GM13976 (cell line): ENCODE measurements at places on chromosomes 16 and 17.

DNA sequence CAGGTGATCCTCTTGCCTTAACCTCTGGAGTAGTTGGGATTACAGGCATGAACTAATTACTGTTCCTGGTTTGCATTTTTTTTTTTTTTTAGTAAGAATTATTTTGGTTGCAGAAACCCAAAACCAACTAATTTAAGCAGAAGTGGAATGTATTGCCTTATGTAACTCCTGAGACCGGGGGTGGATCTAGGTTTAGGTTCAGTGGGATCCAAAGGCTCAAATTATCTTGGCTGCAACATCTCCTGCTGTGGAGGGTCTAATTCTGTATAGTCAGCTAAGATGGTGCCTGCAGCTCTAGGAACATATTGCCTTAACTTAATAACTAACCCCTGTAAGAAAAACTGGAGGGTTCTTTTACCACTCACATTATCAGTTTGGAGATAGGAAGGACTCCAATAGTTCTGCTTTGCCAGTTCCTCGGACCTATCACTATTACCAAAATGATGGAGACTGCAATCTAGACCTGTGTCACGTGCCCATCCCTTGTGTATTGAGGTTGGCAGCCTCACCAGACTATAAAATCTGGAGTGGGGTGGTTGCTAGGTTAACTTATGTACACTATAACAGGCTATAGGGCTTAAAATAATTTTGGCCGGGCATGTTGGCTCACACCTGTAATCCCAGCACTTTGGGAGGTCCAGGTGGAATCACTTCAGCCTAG lies 8.5 kb downstream of the SNTB2 start:
- no peak for DNase-seq

DNA sequence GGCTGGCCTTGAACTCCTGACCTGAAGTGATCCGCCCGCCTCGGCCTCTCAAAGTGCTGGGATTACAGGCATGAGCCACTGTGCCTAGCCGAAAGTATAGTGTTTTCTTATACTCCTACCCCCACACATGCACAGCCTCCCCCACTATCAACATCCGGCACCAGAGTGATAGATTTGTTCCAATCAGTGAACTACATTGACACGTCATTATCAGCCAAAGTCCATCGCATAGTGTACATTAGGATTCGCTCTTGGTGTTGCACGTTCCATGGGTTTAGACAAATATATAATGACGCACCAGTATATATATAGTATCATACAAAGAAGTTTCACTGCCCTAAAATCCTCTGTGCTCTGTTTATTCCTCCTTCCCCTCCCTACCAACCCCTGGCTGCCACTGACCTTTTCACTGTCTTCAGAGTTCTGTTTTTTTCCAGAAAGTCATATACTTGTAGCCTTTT lies 11.9 kb upstream of the TM4SF5 start:
- no peak for DNase-seq

DNA sequence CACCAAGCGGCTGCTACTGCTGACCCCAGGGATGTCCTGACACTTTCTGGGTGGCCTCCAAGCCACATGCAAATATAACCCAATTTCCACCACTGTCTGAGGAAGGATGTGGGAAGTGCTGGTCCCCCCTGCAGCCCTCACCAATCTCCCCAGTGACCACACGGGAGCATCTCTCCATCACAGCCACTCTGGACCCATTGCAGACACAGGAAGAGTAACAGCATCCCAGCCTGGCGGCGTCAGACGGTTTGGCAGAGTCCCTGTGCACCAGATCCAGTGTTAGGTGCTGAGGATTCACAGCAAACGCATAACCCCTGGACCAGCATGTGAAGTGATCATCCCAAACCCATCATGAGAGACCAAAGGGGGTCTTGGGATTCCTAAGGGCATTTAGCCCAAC lies 163.7 kb upstream of the TNRC6C start:
- DNase-seq, result no peak

DNA sequence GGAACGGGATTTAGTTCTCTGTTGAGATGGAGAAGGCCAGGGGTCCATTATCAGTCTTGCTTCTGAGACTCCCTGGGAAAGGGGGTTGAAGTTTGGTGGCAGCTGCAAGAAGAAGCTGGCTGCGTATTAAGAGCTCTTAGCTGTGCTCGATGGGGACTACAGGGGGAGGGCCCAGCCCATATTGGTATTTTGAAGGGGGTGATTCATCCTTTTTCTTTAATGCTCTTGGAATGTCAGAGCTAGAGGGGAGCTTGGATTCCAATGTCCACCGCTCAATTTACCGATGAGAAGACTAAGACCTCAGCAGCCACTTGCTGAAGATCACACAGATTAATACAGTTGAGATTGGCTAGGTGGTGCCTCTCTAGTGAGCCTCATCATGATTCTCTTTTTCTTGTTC lies 5.0 kb downstream of the NOG start:
- DNase-seq, result no peak

- DNase-seq, result no peak
These were observed 9.1 kb upstream of the CD300E start for GRCh38 chr17:74632617-74633016.

GRCh38 chr17:66203274-66204015 lies 11.5 kb upstream of the CEP112 start:
- no peak for DNase-seq

DNA sequence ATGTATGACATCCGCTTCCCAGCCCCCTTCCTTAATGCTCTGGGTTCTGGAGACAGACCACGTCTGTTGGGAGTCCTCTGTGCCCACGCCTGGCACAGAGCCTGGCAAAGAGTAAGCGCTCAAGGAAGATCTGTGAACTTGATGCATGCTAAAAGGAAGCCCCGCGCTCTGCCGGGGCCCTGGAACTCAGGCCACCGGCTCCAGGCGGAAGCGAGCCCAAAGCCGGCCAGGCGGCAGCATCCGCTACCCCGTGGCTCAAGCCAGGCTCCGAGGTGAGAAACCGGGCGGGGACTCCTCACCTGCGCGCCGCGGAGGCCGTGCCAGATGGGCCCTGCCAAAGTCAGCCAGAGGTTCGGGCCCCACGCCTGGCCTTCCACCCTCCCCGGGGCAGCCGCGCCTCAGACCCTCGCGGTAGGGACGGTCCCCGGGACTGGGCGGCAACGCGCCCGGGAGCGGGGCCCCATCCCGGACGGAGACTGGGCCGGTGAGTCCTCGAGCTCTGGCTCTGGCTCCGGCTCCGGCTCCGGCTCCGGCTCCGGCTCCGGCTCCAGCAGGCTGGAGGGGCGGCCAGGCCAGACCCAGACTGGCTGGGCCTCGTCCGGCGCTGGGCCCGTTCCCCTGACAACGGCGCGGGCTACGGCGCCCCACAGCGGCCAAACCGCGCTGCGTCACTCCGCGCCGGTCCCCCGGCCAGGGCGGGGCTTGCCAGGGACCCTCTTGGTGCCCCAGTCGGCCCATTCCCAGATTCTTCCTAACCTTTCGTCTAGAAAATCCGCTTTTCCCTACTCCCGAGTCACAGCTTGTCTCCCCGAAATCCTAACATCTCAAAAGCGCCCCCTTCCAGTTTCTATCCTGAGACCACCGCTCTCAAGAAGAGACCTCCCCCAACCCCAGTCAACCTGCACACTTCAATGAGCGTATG lies at the start of gene ZDHHC1:
Gene ZDHHC1, minus strand, starts transcription at position 606 of the 922 bp plus-strand sequence. CDS start 8,702 bp downstream, outside the sequence.
- DNase-seq, result peak; percentile 91

GRCh38 chr16:10297341-10298006 lies 88.4 kb upstream of the ATF7IP2 start:
- peak; percentile 79 for DNase-seq

DNA sequence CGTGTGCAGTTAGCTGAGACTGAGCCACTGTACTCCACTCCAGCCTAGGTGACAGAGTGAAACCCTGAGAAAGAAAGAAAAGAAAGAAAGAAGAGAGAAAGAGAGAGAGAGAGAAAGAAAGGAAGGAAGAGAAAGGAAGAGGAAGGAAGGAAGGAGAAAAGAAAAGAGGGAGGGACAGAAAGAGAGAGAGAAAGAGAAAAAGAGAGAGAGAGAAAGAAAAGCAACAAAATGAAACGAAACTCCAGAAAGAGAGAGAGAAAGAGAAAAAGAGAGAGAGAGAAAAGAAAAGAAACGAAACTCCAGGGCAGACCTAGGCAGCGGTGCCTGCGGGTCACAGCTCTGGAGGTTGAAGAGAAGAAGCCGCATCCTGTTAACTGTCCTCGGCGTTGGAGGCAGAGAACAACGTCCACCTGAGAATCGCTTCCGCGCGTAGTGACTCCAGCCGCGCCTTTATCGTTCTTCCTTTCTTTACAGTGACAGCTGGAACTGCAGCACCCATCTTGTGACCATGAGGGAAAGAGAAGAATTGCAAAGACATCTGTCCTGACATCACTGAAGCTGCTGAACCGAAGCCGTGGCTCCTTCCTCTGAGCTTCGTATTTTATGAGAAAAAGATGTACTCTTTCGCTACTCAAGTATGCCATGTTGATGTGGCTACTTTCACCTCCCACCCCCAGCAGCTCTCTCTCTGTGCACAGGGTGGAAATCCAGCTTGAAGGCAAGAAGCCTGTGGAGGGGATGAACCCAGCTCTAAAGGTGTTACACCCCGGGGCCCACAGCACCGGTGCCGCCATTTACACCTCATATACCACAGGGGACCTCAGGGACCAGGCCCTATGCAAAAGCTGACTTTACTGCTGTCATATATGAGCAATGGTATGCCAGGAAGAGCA lies 56.9 kb upstream of the DOC2B start:
- no peak for DNase-seq

DNA sequence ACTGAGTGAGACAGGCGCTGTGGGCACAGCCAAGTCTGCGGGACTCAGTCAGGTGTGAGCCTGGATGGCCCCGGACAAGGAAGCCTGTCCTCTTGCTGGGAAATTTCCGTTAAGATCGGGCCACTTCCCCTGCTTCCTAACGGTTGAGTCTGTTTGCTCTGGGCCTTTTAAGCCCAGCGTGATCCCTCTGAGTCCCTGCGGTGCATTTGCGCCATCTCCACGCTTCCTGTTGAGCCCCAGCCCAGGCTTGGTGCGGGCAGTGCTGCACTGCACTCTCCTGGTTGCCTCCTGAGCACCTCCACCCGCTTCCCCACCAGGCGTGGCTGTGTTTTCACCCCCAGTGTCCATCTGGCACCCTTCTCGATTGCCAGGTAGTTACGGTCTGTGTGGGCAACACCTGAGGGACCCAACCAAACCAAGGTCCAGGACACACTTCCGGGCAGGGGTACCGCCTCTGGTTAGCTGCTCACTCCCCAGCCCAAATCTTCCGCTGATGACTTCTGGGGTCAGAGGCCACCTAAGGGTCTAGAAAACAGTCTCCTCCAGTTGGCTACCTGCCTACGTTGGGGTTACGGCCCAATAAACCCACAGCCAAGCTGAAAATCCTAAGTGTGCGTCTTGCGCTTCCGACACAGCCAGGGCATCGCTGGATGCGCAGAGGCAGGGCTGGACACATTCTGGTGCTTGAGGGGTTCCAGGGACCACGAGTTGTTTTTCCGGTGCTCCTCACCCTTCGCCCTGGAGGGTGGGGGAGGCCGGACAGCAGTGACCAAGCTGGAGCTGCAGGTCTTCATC lies 1.4 kb upstream of the SLC25A10 start:
- DNase-seq, result no peak

DNA sequence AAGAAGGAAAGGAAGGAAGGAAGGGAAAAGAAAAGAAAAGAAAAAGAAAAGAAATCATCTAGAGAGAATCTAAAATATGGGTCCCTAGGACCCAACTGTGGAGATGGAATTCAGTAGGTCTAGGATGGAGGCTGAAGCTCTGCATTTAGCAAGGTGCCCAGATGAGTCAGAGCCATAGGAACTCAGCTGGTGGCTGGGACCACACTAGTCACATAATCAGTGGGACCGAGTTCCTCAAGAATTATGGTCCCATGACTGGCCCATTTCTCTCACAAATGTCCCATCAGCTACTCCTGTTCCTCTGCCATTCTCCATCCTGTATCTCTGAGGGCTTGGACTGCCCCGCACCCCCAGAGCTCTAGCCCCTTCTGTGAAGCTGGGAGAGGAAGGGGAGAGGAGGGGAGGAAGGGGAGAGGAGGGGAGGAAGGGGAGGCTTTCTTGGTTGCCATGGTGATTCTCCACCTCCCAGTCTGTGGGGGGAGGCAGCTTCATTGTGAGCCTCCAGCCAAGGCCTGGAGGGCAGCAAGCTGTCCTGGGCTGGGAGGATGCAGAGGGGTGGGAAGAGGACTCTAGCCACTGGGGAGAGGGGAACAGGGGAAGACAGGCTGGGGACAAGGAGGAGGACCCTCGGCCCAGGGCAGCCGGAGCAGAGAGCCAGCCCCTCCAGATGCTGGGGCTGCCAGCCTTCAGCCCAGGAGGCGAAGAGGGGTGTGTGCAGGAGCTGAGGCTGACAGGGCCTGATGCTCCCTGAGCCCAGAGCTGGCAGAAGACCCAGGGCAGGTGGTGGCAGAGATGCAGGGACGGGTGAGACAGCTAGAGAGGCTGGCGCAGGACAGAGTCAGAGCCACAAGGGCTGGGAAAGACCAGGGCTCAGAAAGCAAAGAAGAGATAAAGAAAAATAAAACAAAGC lies 37.8 kb upstream of the LHX1 start:
- DNase-seq, result no peak

DNA sequence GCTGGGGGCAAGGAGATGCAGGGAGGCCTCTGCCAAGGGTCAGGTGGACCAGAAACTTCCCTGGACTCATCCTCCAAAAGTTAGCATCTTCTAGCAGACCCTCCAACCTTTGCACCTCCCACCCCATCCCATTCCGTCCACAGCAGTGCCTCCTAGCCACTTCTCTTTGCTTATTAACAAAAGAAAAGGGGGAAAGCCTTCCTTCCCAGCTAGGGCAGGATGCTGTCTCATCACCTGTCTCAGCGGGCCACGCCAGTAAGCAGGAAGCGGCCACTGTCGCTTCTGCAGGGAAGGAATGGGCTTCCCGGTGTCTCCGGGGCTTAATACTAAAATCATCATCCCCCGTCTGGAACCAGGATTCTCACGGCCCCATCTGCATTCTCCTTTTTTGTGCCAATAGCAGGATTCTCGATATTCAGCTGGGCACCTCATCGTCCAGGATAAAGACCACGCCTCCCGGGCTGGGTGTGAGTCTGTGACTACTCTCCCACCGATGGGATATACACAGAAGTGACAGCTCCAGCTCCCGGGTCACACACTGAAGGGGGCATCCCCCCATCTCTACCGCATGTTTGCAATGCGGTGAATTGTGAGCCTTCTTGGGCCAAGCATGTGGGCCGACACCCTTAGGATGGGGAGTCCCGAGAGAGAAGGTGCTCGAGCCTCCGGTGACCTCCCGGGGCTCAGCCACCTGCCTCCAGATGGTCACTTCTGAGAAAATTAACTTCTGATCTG lies 15.5 kb upstream of the RBFOX3 start:
- DNase-seq, result no peak

DNA sequence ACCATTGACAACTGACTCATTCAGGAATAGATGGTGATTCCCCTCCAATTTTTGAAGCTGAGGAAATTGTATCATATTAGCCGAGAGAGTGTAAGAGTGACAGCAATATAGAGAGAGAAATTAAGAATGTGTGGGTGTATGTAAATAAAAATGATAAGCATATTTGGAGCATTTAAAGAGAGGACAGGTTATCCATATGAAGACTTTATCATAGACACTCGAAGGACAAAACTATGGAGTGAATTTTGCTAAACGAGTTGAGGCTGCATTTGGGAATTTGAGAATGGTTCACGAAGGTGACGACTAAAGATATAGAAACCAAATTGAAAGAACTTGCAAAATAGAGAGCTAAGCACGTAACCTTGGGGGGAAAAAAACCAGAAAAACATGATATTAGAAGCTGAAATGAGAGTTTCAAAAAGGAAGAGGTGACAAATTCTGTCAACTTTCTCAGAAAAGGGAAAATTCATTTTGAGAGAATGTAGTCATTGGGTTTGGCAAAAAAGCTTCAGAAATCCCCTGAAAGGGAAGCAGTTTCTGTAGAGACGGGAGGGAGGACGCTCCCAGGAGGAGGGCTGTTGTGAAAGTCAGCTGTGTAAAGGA lies 129.7 kb downstream of the KCNJ2 start:
- peak; percentile 66 for DNase-seq

GRCh38 chr16:1491327-1491726 lies 1.8 kb upstream of the TELO2 start:
- no peak for DNase-seq

- DNase-seq, result peak; percentile 57
These were observed 1.9 kb downstream of the HNF1B start for GRCh38 chr17:37742762-37743611.
